Immature natural killer cell (primary cell): ENCODE measurements at places on chromosomes 2 and 18. TPM values are rescaled to one million over a fixed set of nuclear protein-coding genes. Genes with fewer than 3 reads are reported as not detected.

TMEM178A gene
- polyA plus RNA-seq = not detected

GRCh38 chr2:5563411-5563810 lies 128.8 kb upstream of the SOX11 start:
- no peak for DNase-seq

- DNase-seq = no peak
These were observed 104.9 kb upstream of the LYPD6 start for GRCh38 chr2:149225446-149225845.

- DNase-seq = no peak
These were observed 56.1 kb downstream of the DYNAP start for GRCh38 chr18:54647176-54647575.

DNA sequence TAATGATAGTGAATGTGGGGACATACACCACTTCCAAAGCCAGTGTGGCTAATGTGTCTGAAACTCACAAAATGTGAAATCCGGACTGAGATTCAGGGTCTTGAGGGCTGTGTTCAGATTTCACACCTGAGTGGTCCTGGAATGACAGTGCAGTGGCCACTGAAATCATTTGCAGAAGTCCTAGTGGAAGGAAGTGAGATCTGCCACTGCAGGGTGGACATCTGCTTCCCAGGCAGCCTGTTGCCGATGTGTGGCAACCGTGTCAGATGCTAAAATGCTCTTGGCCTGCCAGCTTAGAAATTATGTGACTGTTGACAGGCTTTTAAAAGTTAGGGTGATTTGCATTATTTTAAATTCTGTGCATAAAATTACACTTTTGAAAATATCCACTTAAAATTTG lies 77.8 kb upstream of the TMEM200C start:
- DNase-seq = no peak

- no peak for DNase-seq
These were observed 20.7 kb upstream of the TLK1 start for GRCh38 chr2:171181064-171182049.

- DNase-seq = no peak
These were observed 257.3 kb downstream of the ATAD2B start for GRCh38 chr2:23669413-23670244.

DNA sequence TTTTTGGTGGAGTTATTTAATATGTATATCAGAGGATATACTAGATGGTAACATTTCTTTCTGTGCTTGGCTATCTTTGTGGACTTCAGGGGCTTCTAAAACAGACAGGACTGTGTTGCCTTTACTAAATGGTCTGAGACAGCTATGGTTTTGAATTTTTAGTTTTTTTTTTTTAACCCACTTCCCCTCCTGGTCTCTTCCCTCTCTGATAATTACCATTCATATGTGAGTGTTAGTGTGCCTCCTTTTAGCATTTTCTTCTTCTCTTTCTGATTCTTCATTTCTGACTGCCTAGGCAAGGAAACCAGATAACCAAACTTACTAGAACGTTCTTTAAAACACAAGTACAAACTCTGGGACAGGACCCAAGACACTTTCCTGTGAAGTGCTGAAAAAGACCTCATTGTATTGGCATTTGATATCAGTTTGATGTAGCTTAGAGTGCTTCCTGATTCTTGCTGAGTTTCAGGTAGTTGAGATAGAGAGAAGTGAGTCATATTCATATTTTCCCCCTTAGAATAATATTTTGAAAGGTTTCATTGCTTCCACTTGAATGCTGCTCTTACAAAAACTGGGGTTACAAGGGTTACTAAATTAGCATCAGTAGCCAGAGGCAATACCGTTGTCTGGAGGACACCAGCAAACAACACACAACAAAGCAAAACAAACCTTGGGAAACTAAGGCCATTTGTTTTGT lies 52.7 kb downstream of the SMAD4 start:
- DNase-seq = no peak

- DNase-seq = no peak
These were observed 115.9 kb downstream of the SH3RF3 start for GRCh38 chr2:109244750-109245382.

GRCh38 chr2:71603311-71603811 lies 150.0 kb downstream of the DYSF start:
- DNase-seq = no peak
